ENCODE measurements at places on chromosomes 7 and 10.
A peak's percentile ranks its signal among the peaks of the same experiment; 100 is the strongest.

GRCh38 chr10:132861884-132862461 is 76.0 kb upstream of the NKX6-2 start:
- no peak overlapping the region for H3K27ac ChIP-seq
- no peaks in the 10 kb centered on the region for H3K4me1 ChIP-seq
- no peak for DNase-seq
- H3K36me3 ChIP-seq, result no peaks in the 10 kb centered on the region

- H3K36me3 ChIP-seq, result no peaks in the 10 kb centered on the region
- H3K27me3 ChIP-seq, result no peaks in the 10 kb centered on the region
- H3K4me1 ChIP-seq, result no peaks in the 10 kb centered on the region
These were observed 34.4 kb downstream of the CALD1 start for GRCh38 chr7:134813663-134814396.

DNA sequence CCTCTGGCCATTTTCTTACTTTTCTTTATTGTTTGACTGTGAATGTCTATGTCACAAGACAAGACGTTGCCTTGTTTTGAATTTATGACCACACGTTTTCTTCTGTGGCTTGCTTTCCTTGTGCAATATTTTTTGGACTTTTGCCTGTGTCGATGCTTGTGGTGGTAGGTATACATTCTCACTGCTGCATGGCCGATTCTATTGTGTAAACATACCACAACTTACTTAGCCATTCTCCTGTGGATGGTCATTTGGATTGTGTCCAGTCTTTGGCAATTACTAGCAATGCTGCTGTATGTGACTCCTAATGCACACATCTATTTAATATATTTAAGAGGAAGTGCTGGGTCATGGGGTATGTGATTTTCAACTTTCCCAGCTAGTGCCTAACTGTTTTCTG is 18.0 kb upstream of the DLG5 start:
- H3K36me3 ChIP-seq, result no peaks in the 10 kb centered on the region
- H3K27me3 ChIP-seq, result no peaks in the 10 kb centered on the region
- H3K4me1 ChIP-seq, result peaks cover 51% of the 10 kb centered on the region
- no peak overlapping the region for H3K27ac ChIP-seq
- no peak for DNase-seq

- H3K27me3 ChIP-seq, result peaks cover 47% of the 10 kb centered on the region
- H3K27ac ChIP-seq, result no peak overlapping the region
- no peak overlapping the region for H3K4me3 ChIP-seq
- no peak for DNase-seq
- H3K4me1 ChIP-seq, result no peaks in the 10 kb centered on the region
These were observed 278.7 kb downstream of the CCSER2 start for GRCh38 chr10:84607044-84607443.

DNA sequence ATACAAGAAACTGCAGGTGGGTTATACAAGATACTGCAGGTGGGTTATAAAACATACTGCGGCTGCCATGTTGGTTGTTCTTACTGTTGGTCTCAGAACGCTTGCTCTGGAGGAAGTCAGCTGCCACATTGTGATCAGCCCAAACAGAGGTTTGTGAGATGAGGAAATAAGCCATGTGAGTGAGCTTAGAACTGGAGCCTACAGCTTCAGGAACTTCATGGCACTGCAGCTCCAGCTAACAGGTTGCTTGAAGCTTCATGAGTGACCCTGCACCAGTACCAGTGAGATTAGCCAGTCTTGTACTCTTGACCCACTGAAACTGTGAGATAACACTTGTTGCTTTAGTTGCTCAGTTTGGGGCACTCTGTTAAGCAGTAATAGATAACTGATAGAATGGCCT is 74.5 kb upstream of the PRKCQ start:
- H3K36me3 ChIP-seq, result no peaks in the 10 kb centered on the region
- no peak overlapping the region for H3K27ac ChIP-seq
- DNase-seq, result no peak
- H3K4me1 ChIP-seq, result no peaks in the 10 kb centered on the region

- no peak overlapping the region for H3K27ac ChIP-seq
- no peaks in the 10 kb centered on the region for H3K36me3 ChIP-seq
- no peak for DNase-seq
- H3K27me3 ChIP-seq, result peaks cover 24% of the 10 kb centered on the region
- no peak overlapping the region for H3K4me3 ChIP-seq
These were observed 65.6 kb downstream of the PKD1L1 start for GRCh38 chr7:47882635-47883034.

DNA sequence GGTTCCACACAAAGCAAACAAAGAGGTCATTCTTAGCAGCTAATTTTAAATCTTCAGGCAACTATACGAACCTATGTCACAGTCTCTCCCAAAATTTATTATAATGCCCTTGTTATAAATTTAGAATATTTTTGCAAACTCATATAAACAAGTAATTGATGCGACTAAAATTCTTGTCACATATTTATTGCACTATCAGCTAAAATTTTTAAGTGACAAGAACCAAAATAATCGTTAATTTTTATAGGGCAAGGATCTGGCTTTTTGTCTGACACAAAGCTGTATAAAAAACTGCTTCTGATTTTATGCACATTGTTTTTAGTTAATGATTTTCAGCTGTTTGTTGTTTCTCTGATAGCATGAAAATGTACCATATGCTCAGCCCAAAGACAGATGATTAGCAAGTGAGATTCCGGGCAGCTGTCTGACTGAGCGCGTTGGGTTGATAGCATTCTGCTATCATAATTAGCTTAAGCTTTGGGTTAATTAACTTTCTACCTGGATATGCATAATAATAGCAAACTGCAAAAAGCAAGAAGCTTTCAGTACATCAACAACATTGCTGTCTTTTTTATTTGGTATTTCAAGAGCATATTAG is 136.0 kb downstream of the MGMT start:
- H3K4me1 ChIP-seq, result no peaks in the 10 kb centered on the region
- no peak overlapping the region for H3K4me3 ChIP-seq
- no peak overlapping the region for H3K27ac ChIP-seq
- no peaks in the 10 kb centered on the region for H3K27me3 ChIP-seq
- H3K36me3 ChIP-seq, result no peaks in the 10 kb centered on the region
- no peak for DNase-seq

DNA sequence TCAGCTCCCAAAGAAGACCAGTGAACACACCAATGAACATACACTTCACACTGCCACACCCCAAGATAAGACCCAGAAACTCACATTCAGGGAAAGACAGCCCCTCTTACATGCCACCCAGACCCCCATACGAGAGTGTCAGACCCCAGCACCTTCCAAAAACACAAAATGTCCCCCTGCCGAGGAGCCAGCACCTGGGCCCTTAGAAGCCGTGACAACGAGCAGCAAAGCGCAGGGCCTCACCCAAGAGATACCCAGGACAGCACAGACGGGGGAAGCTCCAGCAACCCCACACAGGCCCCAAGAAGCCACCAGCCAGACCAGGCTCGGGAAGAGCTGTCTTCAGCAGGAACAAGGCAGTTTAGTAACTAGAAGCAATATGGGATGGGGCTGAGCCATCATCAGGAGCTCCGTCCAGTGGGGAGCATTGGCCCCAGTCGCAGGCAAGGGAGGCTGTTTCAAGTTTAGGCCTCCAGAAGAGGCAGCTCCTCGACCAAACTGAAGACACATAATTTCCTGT is 243.6 kb downstream of the PTPRN2 start:
- H3K27me3 ChIP-seq, result no peaks in the 10 kb centered on the region
- no peak for DNase-seq
- H3K4me3 ChIP-seq, result no peak overlapping the region
- H3K4me1 ChIP-seq, result no peaks in the 10 kb centered on the region
- no peaks in the 10 kb centered on the region for H3K36me3 ChIP-seq

GRCh38 chr10:16466001-16466400 is 29.2 kb downstream of the PTER start:
- no peaks in the 10 kb centered on the region for H3K36me3 ChIP-seq
- H3K27ac ChIP-seq, result no peak overlapping the region
- H3K4me3 ChIP-seq, result no peak overlapping the region
- peaks cover 7% of the 10 kb centered on the region for H3K4me1 ChIP-seq

DNA sequence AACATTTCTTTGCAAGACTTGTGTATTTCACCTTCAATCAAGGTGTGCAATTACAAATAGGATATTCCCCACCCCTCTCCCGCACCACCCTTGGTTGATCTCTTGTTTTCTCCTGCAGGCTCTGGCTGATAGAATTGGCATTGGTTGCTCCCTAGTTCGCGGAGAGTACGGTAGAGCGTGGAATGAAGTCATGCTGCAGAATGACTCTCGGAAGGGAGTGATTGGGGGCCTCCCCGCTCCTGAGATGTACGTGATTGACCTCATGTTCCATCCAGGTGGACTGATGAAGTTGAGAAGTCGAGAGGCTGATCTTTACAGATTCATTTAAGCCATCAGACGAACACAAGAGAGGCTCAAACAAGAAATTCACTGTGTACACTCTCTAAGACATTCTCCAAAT is 58.2 kb upstream of the MSRB2 start:
- no peaks in the 10 kb centered on the region for H3K36me3 ChIP-seq
- no peak overlapping the region for H3K4me3 ChIP-seq
- H3K27ac ChIP-seq, result no peak overlapping the region
- H3K27me3 ChIP-seq, result no peaks in the 10 kb centered on the region
- no peaks in the 10 kb centered on the region for H3K4me1 ChIP-seq
- DNase-seq, result no peak

- H3K4me1 ChIP-seq, result peaks cover 8% of the 10 kb centered on the region
- no peak overlapping the region for H3K27ac ChIP-seq
- peaks cover 32% of the 10 kb centered on the region for H3K27me3 ChIP-seq
- no peaks in the 10 kb centered on the region for H3K36me3 ChIP-seq
These were observed 256.1 kb upstream of the C7orf33 start for GRCh38 chr7:148334441-148334956.

- H3K36me3 ChIP-seq, result no peaks in the 10 kb centered on the region
- DNase-seq, result no peak
- no peaks in the 10 kb centered on the region for H3K27me3 ChIP-seq
These were observed 11.2 kb upstream of the JAKMIP3 start for GRCh38 chr10:132054564-132054963.

- peaks cover 2% of the 10 kb centered on the region for H3K4me1 ChIP-seq
- no peak for DNase-seq
- H3K4me3 ChIP-seq, result no peak overlapping the region
- no peaks in the 10 kb centered on the region for H3K36me3 ChIP-seq
- no peaks in the 10 kb centered on the region for H3K27me3 ChIP-seq
- H3K27ac ChIP-seq, result no peak overlapping the region
These were observed 17.2 kb downstream of the AP5Z1 start for GRCh38 chr7:4792537-4793126.

GRCh38 chr10:48770561-48771089 is 86.0 kb downstream of the WDFY4 start:
- H3K4me3 ChIP-seq, result no peak overlapping the region
- no peaks in the 10 kb centered on the region for H3K36me3 ChIP-seq
- H3K27ac ChIP-seq, result no peak overlapping the region
- DNase-seq, result no peak
- H3K27me3 ChIP-seq, result peaks cover 27% of the 10 kb centered on the region
- no peaks in the 10 kb centered on the region for H3K4me1 ChIP-seq

GRCh38 chr7:95871075-95871848 is 98.9 kb downstream of the DYNC1I1 start:
- H3K36me3 ChIP-seq, result no peaks in the 10 kb centered on the region
- no peak overlapping the region for H3K27ac ChIP-seq
- no peak overlapping the region for H3K4me3 ChIP-seq
- peak; percentile 29 for DNase-seq
- no peaks in the 10 kb centered on the region for H3K4me1 ChIP-seq

- no peaks in the 10 kb centered on the region for H3K4me1 ChIP-seq
- DNase-seq, result no peak
- no peak overlapping the region for H3K4me3 ChIP-seq
- H3K27ac ChIP-seq, result no peak overlapping the region
- H3K27me3 ChIP-seq, result no peaks in the 10 kb centered on the region
- no peaks in the 10 kb centered on the region for H3K36me3 ChIP-seq
These were observed 1395.0 kb downstream of the GATA3 start for GRCh38 chr10:9449530-9449929.

DNA sequence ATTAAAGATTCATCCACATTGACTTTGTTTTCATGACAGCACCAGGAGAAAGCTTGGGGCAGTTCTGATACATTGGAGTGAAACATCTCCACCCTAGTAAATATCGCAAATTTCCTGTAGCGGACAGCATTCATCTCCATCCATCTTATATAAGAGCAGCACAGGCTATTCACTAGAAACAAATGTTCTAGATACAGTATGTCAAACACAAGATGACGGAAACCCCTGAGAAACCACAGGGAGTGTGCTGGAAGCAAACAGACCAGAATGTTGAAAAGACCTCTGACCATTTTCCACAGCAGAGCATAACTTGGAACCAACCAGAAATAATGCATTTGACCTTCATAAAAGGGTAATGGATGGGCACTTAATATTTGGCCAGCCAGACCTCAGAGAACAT is 343.9 kb downstream of the SORCS1 start:
- H3K4me1 ChIP-seq, result no peaks in the 10 kb centered on the region
- no peaks in the 10 kb centered on the region for H3K27me3 ChIP-seq
- no peak overlapping the region for H3K27ac ChIP-seq
- no peak overlapping the region for H3K4me3 ChIP-seq
- H3K36me3 ChIP-seq, result no peaks in the 10 kb centered on the region

GRCh38 chr10:1123198-1123597 is 67.0 kb downstream of the WDR37 start:
- H3K36me3 ChIP-seq, result peaks cover 2% of the 10 kb centered on the region
- H3K4me1 ChIP-seq, result no peaks in the 10 kb centered on the region
- no peak for DNase-seq
- H3K4me3 ChIP-seq, result no peak overlapping the region

DNA sequence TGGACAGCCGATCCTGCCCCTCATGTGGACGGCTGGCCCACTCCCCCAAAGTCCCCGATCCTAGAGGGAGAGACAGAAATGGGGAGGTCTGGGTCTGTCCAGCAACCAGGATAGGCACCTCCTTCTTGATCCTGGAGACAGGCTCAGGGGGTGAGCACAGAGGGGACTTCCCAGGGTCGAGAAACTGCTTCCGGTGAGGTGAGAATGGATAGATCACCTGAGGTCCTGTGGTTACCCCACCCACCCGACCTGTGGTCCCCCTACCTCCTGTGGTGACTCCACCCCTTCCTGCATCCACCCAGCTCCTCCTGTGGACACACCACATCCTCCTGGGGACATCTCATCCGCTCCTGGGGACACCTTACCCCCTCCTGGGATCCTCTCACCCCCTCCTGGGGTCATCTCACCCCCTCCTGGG is 27.4 kb upstream of the RASGEF1A start:
- no peaks in the 10 kb centered on the region for H3K4me1 ChIP-seq
- H3K36me3 ChIP-seq, result no peaks in the 10 kb centered on the region
- H3K27ac ChIP-seq, result no peak overlapping the region
- H3K27me3 ChIP-seq, result no peaks in the 10 kb centered on the region
- no peak overlapping the region for H3K4me3 ChIP-seq
- no peak for DNase-seq

DNA sequence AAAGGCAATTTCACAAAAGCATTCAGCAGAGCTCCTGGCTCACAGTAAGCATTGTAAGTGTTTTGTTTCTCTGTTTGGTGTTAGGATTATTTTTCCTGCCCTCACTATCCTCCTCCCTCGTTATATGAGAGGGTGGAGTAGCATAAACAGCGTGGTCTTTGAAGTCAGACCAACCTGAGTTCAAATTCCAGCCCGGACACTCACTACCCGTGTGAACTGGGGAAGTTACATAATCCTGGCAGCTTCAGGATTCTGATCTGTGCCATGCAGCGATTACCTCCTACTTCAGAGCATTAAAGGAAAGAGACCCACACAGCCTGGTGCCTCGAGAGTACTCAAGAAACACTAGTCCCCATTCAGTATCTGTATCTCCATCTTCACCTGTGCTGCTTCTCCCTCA is 386.5 kb downstream of the INHBA start:
- no peaks in the 10 kb centered on the region for H3K4me1 ChIP-seq
- no peak overlapping the region for H3K27ac ChIP-seq
- DNase-seq, result no peak
- no peaks in the 10 kb centered on the region for H3K36me3 ChIP-seq
- H3K4me3 ChIP-seq, result no peak overlapping the region
- H3K27me3 ChIP-seq, result no peaks in the 10 kb centered on the region

GRCh38 chr7:102412548-102412947 is 16.4 kb downstream of the PRKRIP1 start:
- no peak overlapping the region for H3K4me3 ChIP-seq
- H3K36me3 ChIP-seq, result peaks cover 36% of the 10 kb centered on the region
- DNase-seq, result no peak
- H3K27ac ChIP-seq, result no peak overlapping the region
